ENCODE measurements at places on chromosomes 7 and 10.
A peak's percentile ranks its signal among the peaks of the same experiment; 100 is the strongest.

DNA sequence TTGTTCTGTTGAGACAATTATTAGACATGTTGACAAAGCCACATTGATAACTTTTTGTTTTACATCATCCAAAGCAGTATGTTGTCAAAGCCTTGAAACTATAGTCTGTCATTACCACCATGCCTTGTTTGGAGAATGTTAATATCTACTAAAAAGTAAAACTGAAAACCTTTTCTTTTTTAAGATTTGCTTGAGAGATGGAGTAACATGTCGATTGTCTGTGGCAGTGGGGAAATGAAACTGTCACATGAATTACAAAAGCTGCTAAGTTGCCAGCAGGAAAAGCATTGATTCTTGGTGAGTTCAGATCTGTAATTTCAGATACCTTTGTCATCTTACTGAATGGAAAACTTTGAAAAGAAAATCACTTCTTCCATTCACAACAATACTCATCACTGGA, 69.1 kb downstream of the TFPI2 start:
- no peak for DNase-seq

DNA sequence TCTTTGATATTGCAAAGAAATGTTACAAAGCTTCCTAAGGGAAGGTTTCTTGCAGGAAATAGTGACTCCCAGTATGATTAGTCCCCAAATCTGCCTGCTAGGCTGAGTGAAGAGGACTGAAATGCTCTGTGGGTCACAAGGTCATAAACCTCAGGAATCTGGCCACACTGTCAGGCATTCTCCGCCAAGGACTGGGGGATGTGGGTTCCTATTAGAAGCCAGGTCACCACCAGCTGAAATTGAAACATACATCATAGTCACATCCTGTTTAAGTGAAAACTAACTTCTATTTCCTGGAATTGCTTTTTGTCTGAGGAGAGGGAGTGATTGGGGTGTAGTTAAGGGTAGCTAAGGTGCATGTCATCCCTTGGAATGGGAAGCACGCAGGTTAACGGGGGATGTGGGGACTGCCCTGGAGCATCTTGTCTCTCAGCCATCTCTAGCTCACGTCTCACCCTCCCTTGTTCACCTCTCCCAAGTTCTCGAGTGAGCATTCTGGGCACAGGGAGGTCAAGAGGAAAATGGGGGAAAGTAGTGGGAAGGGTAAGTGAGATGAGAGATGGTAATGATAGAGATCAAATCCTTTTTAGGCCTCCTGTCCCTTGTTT, 12.0 kb upstream of the GSAP start:
- DNase-seq: no peak

- DNase-seq: no peak
Observed at GRCh38 chr10:34537629-34538231, 277.4 kb downstream of the PARD3 start.

GRCh38 chr7:46616636-46617035, 695.6 kb upstream of the IGFBP3 start:
- DNase-seq: no peak

DNA sequence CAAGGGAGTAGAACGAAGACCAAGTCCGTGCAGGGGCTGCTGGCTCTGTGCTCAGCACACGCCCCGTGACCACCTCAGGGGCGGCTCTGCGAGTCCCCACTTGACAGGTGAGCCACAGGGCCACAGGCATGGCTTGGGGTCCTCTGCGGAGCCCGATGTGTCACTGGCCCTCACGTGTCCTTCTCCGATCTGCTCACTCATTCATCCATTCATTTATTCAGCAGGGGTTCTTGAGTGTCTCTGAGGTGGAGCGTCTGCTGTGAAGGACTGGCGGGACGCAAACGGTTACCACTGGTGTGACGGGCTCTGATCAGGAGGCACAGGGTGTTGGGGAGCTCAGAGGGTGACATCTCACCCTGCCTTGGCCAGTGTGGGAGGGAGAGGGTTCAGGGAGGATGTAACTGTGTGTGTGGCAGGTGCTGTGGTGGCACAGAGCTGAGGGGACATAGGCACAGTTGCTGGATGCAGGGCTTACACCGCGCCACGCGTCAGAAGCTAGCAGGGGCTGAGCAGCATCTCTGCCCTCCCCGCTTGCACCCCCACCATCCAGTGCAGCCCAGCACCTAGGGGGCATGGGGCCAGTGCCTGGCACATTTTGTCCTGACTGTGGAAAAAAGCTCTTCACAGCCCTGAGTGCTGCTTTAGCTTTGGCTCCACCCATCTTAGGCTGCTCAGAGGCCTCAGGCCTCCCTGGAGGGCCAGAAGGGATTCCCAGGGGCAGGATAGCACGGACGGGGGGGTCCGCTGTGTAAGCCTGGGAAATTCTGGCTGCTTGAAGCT, 116.8 kb downstream of the LHPP start:
- no peak for DNase-seq

GRCh38 chr7:45000093-45001032, at the start of gene CCM2:
TSS of gene CCM2 (plus strand) at chr7:45000201. CDS start at chr7:45000334, 133 bp downstream.
- no peak for DNase-seq

DNA sequence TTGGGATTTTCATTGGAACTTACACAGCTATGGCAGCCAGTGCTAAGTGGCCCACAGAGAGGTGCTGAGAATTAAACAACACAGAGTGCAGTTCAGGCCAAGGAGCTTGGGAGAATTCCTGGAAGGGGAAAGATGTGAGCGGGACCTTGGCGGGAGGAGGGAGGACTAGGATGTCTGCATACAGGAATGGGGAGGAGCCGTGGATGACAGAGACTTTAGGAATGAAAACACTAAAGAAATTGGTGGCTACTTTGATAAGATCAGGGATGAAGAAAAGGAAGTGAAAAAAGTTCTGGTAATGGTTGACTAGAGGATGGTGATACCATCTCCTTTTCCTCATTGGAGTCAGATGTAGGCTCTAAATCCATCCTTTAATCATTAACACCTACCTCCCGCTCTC, 234.2 kb upstream of the FZD8 start:
- no peak for DNase-seq

GRCh38 chr7:24130631-24131030, 153.4 kb upstream of the NPY start:
- DNase-seq: no peak

GRCh38 chr7:50707236-50708006, 75.3 kb downstream of the GRB10 start:
- DNase-seq: no peak

DNA sequence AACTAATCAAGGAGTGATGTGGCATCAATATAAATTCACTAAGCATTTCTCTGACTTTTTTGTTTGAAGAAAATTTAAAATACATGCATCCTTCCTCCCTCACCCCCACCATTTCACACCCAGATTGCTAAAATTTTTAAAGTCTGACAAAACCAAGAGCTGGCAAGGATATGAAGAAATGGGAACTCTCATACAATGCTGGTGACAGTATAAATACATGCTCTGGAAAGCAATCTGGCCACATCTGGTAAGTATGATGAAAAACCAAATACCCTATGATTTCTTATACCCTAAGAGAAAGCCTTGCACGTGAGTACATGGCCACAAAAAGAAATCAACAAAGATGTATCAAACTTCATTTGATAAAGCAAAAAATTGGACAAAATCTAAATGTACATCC, 31.2 kb downstream of the P4HA1 start:
- DNase-seq: no peak

- peak; percentile 97 for DNase-seq
Observed at GRCh38 chr10:18659125-18659818, at the start of gene ARL5B. TSS of gene ARL5B (plus strand) at chr10:18659431. CDS start at chr10:18659638, 207 bp downstream.

GRCh38 chr7:70953796-70954195, 178.1 kb upstream of the GALNT17 start:
- DNase-seq: no peak

GRCh38 chr10:110223298-110223925, 16.0 kb downstream of the MXI1 start:
- no peak for DNase-seq

DNA sequence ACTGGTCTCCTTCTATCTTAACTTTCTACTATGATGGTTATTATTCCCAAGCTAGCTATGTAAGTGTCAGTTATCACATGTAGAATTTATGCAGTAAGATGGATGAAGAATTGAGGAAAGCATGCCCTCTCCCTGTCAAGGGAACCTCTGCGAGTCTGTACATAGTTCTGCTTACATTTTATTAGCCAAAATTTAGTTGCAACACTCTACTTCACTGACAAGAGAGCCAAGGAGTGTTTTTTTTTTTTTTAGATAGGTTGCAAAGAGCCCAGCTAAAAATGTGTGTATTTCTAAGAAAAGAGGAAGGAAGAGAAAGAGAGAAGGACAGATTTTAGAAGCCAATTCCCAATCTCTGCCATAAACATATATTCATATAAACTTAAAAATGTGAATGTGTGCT, 357.7 kb upstream of the LRRN3 start:
- no peak for DNase-seq

GRCh38 chr7:114835861-114836260, 86.0 kb upstream of the MDFIC start:
- DNase-seq: no peak

- DNase-seq: no peak
Observed at GRCh38 chr10:84076540-84077195, 62.6 kb upstream of the GHITM start.

GRCh38 chr7:115274-115911, 77.0 kb upstream of the FAM20C start:
- no peak for DNase-seq

GRCh38 chr7:78073609-78074382, 275.2 kb downstream of the PHTF2 start:
- no peak for DNase-seq

DNA sequence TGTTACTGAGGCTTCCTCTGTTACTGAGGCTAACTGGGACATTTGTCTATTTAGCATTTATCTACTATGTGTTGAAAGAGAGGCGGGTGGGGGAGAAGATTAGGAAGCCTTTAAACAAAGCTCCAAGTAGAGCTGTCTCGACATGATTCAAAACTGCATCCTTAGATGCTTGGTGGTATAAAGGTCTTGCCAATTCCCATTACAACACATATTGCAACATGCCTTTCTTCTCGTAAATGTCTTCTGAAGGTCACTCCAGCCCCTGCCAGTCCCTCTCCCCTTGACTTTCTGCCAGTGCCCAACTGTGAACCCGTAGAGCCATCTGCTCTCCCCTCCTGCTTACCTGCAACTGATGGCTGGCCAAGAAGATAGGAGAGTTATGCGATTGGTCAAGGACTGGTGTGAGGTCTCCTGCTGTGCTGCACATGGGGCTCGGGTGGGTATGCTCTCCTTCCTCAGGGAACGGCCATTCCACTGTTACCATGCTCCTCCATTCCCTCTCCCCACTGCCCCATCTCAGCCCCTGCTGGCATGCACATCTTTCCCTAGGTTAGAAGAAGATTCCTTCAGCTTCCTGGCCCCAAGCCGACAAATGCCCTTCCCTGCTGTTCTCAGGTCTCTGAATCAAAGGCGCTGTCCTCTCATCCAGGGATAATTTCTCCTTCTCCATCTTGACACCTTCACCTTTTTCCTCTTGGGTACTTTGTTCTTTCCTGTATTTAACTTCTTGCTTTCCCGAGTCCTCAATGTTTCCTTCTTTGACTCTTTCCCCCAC, 43.6 kb upstream of the ZNF32 start:
- no peak for DNase-seq

DNA sequence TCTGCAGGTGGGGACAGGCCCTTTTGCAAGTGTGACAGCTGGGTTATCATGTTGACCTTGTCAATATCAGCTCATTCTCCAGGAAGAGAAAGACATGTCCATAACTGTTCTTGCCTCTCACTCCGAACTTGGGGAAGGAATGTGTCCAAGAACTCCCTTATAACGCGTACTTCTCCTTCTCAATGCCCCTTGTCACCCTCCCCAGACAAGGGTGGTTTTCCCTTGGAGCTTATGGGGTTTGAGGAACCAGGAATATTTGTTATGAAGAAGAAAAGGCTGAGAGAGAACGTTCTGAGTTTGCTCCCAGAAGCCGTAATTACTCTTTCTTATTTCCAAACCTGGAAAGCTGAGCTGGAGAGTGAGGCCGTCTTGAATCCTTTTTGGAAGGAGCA, 77.4 kb downstream of the MKI67 start:
- no peak for DNase-seq

DNA sequence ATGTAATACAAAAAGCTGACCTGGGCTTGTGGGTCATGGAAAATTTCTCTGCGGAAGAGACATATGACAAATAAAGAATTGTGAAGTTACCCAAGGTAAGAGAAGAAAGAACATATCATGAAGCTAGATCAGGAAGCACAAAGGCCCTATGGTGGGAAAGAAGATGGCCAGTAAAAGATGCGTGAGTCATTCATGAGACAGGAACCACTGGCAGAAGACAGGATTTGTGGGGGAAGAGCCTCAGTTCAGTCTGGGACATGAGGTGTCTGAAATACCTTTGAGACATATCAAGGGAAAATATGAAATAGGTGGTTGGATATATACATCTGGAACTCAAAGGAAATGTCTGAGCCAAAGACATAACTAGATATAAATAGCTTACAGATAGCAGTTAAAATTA, 27.7 kb upstream of the AMPH start:
- DNase-seq: no peak

DNA sequence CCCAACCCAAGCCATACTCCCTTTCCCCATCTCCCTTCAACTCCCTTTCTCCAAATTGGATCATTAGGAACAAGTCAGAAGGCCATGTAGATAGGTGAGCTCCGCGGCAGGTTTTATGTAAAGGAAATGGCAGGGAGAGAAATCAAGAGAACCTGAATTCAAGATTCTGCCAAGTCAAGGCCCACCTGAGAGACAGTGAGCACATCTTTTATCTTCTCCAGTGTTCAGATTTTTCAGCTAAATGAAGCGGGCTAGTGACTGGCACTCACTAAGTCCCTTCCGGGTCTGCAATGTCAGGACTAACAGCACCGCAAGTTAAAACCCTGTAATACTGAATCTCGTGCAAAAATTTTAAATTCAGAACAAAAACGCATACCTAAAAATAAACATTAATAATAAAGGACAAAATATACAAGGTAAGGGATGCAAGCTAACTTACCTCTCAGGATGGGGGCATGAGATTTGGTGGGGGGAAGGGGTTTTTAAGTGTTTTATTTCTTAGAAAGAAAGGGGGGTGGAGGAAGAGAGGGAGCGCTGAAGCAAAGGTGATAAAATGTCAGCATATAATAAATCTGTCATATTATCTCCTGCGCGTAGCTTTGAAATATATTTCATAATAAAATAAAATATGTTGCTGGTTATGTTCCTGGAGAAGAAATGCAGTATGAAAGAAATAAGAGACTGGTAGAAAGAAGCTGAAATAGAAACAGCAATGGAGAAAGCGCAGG, 17.6 kb downstream of the TCAF1 start:
- no peak for DNase-seq

- DNase-seq: no peak
Observed at GRCh38 chr10:131859341-131860020, 41.3 kb upstream of the PPP2R2D start.

DNA sequence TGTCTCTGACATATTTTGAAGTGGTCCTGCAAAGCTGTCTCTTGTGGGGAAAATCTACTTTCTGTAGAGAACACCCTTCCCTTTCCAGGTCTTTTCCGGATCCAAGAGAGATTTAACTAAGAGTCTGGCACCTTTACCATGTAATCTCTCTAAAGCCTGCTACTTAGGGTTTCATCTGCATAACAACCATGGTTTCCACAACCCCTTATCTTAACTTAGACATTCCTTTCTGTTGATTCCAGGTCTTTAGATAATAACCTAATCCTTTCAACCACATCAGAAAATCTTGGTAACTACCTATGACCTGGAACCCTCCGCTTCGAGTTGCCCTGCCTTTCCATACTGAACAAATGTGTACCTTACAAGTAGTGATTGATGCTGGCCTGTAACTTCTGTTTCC, 243.6 kb upstream of the PTER start:
- no peak for DNase-seq

Measured in activated T-cell treated with anti-CD3 and anti-CD28 coated beads for 24 hours (primary cell).